ENCODE measurements at places on chromosomes 3 and 15. TPM values are rescaled to one million over a fixed set of nuclear protein-coding genes. Genes with fewer than 3 reads are reported as not detected.
A peak's percentile ranks its signal among the peaks of the same experiment; 100 is the strongest.

GRCh38 chr3:15536856-15537255, 15.3 kb upstream of the COLQ start:
- peaks cover 44% of the 10 kb centered on the region for H3K4me1 ChIP-seq
- no peak for DNase-seq
- peak overlapping the region; percentile 11 for H3K27ac ChIP-seq
- H3K36me3 ChIP-seq = no peaks in the 10 kb centered on the region

Gene GOLGA6B
- total RNA-seq = not detected

- H3K27me3 ChIP-seq = no peaks in the 10 kb centered on the region
- H3K36me3 ChIP-seq = no peaks in the 10 kb centered on the region
- H3K27ac ChIP-seq = peak within 1 kb of the TSS; percentile 51
Observed at GRCh38 chr15:101251830-101252820, at the start of gene CHSY1. TSS of gene CHSY1 (minus strand) at chr15:101252048. CDS start at chr15:101251456, 592 bp downstream.

DNA sequence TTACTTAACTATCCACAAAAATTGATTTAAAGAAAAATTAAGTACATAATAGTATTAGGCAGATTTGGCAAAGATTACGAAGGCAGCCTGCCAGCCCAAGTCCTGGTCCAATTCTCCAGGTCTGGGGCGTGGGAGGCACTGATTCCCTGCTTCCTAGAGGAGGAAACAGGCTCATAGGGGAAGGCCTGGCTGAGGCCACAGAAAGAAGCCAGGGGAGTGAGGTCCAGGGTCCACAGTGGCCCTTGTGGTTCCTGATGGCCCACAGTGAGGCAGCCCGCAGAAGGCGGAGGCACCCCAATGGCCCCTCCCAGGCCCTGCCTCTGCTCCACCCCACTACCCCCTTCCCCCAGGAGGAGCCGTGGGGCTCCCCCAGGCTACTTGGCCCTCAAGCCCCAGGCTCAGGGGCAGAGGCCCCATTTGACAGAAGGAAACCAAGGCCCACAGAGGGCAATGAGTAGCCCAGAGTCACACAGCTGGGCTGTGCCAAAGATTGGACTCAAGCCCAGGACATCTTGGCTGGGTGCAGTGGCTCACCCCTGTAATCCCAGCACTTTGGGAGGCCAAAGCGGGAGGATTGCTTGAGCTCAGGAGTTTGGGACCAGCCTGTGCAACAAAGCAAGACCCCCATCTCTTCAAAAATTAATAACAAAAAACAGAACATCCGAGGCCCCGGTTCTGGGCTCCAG, 21.0 kb downstream of the H1-8 start:
- no peaks in the 10 kb centered on the region for H3K36me3 ChIP-seq
- H3K4me1 ChIP-seq = peaks cover 14% of the 10 kb centered on the region
- H3K4me3 ChIP-seq = no peak overlapping the region
- DNase-seq = no peak
- H3K27ac ChIP-seq = no peak overlapping the region

GRCh38 chr15:67784090-67784781, 41.1 kb upstream of the SKOR1 start:
- H3K27ac ChIP-seq = no peak overlapping the region
- DNase-seq = no peak
- H3K4me1 ChIP-seq = peaks cover 22% of the 10 kb centered on the region
- H3K27me3 ChIP-seq = no peaks in the 10 kb centered on the region
- H3K36me3 ChIP-seq = no peaks in the 10 kb centered on the region

DNA sequence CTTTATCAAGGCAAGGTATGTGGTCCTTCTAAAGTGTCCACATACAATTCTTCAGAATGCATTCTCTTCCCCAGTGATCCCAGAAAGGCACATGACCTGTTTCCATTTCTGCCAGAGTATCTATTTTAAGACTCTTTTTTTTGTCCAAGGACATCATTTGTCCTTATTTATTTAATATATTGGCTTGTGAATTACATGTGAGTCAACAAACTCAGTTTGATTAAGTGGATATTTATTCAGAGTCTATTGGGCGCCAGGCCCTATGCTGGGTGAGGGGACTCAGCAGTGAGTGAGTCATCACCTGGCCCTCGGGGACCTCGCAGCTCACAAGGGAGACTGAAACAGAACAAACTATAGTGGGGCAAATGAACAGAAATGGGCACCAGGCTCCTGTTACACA, 136.8 kb downstream of the SNRK start:
- H3K27me3 ChIP-seq = no peaks in the 10 kb centered on the region
- H3K36me3 ChIP-seq = no peaks in the 10 kb centered on the region
- H3K4me1 ChIP-seq = no peaks in the 10 kb centered on the region
- DNase-seq = no peak

- H3K27ac ChIP-seq = no peak overlapping the region
- no peaks in the 10 kb centered on the region for H3K36me3 ChIP-seq
- H3K27me3 ChIP-seq = no peaks in the 10 kb centered on the region
Observed at GRCh38 chr15:31062911-31063310, 38.6 kb downstream of the TRPM1 start.

GRCh38 chr15:68227643-68228142, 1.8 kb downstream of the CLN6 start:
- no peak overlapping the region for H3K4me3 ChIP-seq
- no peaks in the 10 kb centered on the region for H3K36me3 ChIP-seq
- no peak overlapping the region for H3K27ac ChIP-seq
- peaks cover 17% of the 10 kb centered on the region for H3K4me1 ChIP-seq
- DNase-seq = no peak
- no peaks in the 10 kb centered on the region for H3K27me3 ChIP-seq

Gene DNAJA4
- total RNA-seq = 32.6 TPM

- no peak for DNase-seq
- no peaks in the 10 kb centered on the region for H3K27me3 ChIP-seq
- H3K4me3 ChIP-seq = no peak overlapping the region
- peaks cover 95% of the 10 kb centered on the region for H3K4me1 ChIP-seq
- H3K27ac ChIP-seq = no peak overlapping the region
Observed at GRCh38 chr15:78063970-78064385, 13.5 kb downstream of the TBC1D2B start.

DNA sequence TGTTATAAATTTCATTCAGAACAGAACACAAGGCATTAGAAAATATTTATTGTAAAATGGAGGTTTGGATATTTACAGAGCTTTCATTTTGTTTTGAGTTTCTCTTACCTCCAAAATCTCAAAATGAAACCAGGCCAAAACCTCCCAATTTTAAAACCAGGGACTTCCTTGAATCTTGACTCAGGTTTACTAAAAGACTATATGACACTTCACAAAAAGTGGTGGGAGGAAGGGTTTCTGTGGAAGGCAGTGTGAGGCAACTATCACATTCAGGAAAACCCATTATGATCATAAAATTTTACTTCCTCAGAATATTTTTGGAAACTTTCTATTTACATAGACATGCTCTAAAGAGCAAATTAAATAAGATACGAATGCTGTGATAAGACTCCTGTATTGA, 205.8 kb upstream of the EOMES start:
- no peaks in the 10 kb centered on the region for H3K4me1 ChIP-seq
- H3K27me3 ChIP-seq = no peaks in the 10 kb centered on the region
- DNase-seq = no peak
- H3K4me3 ChIP-seq = no peak overlapping the region

DNA sequence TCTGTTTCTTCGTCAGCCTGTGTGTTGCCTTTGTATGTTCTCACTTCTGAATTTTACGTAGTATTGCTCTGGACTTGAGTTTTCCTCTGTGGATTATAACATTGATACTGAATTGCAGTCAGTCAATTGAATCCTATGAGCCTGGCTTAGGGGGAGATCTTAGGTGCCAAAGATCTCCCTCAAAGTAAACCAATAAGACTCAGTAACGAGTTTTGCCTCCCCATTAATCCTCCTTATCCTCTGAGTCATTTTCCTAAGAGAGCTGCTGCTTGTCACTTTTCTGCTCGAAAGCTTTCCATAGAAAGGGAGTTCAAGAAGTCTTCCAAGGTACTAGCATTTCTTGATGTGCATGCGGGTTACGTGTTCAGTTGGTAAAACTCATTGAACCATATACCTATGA, 126.4 kb downstream of the CHDH start:
- no peaks in the 10 kb centered on the region for H3K36me3 ChIP-seq
- no peak for DNase-seq
- H3K27ac ChIP-seq = no peak overlapping the region
- H3K4me3 ChIP-seq = no peak overlapping the region
- H3K4me1 ChIP-seq = no peaks in the 10 kb centered on the region

Gene CTDSPL
- total RNA-seq = 0.84 TPM

DNA sequence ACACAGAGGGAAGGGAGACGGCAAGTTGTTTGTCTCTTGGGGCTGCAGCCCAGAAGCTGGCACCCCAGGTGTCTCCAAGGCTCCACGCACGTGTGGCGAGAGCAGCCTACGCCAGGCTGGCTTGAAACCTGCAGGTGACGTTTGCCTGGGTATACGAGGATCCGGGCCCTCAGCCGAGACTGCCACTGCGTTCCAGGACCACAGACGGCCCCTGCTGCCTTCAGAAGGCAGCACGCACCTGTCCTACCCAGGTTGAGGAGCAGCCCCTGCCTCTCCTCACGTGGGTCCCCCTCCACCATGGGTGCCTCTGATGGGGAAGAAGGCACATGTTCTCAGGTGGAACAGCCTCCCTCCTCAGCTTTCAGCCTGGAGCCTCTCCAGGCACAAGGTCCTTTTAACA, 75.3 kb upstream of the PRR20G start:
- no peak overlapping the region for H3K4me3 ChIP-seq
- DNase-seq = no peak
- H3K27ac ChIP-seq = no peak overlapping the region
- H3K27me3 ChIP-seq = no peaks in the 10 kb centered on the region

Gene SYNPR
- total RNA-seq = not detected

DNA sequence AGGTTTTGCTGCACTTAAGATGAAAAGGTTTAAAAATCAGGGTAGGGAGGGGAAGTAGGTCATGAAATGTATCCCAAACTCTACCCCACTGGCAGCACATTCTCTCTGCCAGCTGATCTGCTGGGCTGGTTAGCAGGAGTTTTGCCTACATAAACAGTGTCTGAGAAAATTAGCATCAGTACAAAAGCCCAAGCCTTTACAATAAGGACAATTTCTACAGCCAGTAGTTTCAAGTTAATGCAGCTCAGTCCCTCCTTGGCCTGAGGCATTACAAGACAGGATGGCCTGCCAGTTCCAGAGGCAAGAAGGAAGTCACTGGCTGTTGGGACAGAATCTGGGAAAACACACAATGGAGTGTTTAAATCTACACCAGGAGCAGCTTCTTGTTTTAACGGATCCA, 32.8 kb downstream of the NCEH1 start:
- no peak overlapping the region for H3K27ac ChIP-seq
- H3K4me3 ChIP-seq = no peak overlapping the region
- H3K4me1 ChIP-seq = no peaks in the 10 kb centered on the region
- no peak for DNase-seq
- no peaks in the 10 kb centered on the region for H3K36me3 ChIP-seq

GRCh38 chr15:68051109-68051508, 3.0 kb upstream of the PIAS1 start:
- no peaks in the 10 kb centered on the region for H3K36me3 ChIP-seq
- no peak for DNase-seq
- no peak overlapping the region for H3K4me3 ChIP-seq
- H3K4me1 ChIP-seq = peaks cover 12% of the 10 kb centered on the region

- no peak overlapping the region for H3K27ac ChIP-seq
- no peak for DNase-seq
- H3K36me3 ChIP-seq = no peaks in the 10 kb centered on the region
- H3K4me1 ChIP-seq = no peaks in the 10 kb centered on the region
Observed at GRCh38 chr3:179673523-179673922, 20.7 kb downstream of the USP13 start.

DNA sequence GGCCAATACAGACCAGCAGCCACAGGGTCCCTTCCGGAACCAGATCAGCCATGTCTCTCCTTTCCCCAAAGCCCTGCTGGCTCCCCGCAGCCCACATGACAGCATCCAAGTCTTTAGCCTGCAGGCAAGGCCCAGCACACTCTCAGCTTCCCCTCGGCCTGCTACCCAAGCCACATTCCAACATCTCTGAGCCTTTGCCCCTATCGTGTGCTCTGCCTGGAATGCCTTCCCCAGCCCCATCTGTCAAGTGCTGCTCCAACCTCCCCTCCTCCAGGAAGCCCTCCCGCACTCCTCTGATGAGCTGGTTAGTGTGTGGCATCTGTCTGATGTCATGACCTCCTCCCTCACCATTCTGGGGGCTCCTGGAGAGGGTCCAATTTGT, 8.5 kb downstream of the PLXND1 start:
- no peak for DNase-seq
- no peaks in the 10 kb centered on the region for H3K36me3 ChIP-seq
- H3K4me3 ChIP-seq = no peak overlapping the region
- H3K27ac ChIP-seq = peak overlapping the region; percentile 2

DNA sequence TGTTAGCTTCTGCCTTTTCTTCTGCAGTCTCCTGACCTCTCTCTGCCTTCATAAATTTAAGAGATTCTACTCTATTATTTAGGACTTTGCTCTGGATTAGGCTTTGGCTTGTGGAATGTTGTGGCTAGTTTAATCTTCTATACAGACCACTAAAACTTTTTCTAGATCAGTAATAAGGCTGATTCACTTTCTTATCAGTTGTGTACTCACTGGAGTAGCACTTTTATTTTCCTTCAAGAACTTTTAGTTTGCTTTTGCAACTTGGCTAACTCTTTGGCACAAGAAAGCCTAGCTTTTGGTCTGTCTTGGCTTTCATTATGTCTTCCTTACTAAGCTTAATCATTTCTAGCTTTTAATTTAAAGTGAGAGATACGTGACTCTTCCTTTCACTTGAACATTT, 265.5 kb upstream of the TBC1D5 start:
- H3K36me3 ChIP-seq = no peaks in the 10 kb centered on the region
- H3K27me3 ChIP-seq = peaks cover 3% of the 10 kb centered on the region
- no peak overlapping the region for H3K4me3 ChIP-seq
- DNase-seq = no peak
- H3K27ac ChIP-seq = no peak overlapping the region

GRCh38 chr3:87128006-87128405, 99.1 kb upstream of the CHMP2B start:
- H3K27ac ChIP-seq = no peak overlapping the region
- no peaks in the 10 kb centered on the region for H3K4me1 ChIP-seq
- no peaks in the 10 kb centered on the region for H3K36me3 ChIP-seq

DNA sequence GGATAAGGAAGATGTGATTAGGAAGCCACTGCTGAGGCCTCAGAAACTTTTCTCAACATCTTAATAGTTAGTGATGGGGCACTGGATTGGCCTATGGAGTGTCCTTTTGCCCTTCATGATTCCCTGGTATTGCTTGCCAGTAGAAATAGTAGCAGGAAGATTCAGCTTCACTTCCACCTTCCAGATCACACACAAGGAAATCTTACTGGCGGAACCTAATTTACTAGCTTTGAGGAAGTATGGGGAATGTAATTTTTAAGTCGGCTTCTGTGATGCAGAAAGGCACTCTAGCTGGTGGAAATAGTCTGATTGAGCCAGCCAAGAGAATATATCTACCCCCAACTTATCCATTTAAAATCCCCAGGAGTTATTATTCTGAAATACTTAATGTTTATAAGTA, 46.5 kb downstream of the LPP start:
- no peaks in the 10 kb centered on the region for H3K27me3 ChIP-seq
- no peak for DNase-seq
- no peaks in the 10 kb centered on the region for H3K4me1 ChIP-seq
- no peak overlapping the region for H3K4me3 ChIP-seq

Gene UROC1
- not detected for total RNA-seq

Gene MRAS
- 0.38 TPM for total RNA-seq
